ENCODE measurements at places on chromosomes 3 and 15.

- DNase-seq = no peak
Observed at GRCh38 chr15:79032656-79033055, 57.9 kb downstream of the RASGRF1 start.

- no peak for DNase-seq
Observed at GRCh38 chr15:95290176-95290974, 1040.1 kb upstream of the NR2F2 start.

DNA sequence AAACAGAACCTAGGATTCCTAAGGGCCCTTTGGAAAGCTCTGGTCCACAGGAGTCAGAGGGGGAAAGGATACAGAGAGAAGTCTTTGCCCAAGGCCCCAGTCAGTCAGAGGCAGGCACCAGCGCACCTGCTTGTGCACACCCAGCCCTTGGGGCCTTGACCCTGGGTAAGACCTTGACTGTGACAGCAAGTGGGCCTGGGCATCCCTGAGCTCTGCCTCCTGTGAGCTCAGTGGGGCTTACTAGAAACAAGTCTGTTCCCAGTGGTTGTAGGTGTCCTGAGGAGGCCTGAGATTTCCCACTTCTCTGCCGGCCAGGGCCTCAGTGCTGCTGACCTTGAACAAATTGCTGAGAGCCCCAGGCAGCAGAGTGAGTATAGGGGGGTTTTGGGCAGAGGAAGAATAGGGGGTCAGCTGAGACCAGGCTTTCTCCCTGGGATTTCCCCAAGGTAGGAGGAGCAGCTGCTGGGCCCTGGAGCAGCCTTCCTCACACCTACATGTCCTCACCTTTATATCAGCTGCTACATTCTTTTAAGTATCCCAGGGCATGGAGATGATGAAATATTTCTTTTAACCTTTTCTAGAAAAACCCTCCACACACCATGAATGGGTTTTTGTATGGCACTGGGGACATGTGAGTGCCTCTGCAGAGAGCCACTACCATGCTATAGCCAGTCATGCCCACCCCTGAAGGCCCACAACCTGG, 9.7 kb upstream of the DAG1 start:
- DNase-seq = peak; percentile 51

GRCh38 chr3:197606468-197606867, 50.7 kb upstream of the BDH1 start:
- no peak for DNase-seq

- no peak for DNase-seq
Observed at GRCh38 chr3:187266691-187267090, 24.8 kb downstream of the MASP1 start.

- peak; percentile 86 for DNase-seq
Observed at GRCh38 chr3:45907769-45908705, 21.7 kb downstream of the CCR9 start.
